ENCODE measurements at places on chromosomes 3 and 15.

DNA sequence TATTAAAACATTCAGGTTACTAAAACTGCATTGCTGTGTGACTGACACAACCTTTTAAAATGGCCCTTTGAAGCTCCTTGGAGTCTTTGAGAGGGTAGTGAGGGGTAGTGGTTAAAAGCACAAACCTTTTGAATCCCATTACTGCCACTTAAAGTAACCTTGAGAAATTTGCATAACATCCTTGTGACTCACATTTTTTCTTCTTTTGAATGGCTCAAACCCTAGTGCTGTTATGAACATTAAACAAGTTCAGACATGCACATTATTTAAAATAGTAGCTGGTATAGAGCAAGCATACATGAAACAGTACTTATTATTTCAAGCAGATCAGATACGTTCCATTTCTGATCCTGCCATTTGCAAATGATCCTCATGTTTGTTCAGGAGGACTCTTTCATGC is 3.7 kb upstream of the CLDN1 start:
- no peak for DNase-seq

DNA sequence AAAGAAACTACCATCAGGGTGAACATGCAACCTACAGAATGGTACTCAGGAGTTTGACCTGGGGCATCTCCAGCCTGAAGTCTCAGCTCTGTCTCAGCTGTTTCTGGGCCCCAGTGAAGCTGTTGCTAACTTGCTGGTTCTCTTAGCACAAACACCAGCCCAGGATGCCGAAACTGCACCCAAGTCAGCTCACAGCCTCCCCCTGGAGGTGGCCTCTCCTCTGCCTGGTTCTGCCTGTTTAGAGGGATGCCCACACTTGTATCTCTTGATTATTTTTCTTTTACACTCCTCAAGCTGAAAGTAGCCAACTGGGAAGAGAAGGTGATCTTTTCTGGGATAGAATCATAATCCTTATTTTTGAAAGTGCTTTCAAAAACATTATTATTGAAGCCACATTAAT is 289.0 kb upstream of the RASGRP1 start:
- DNase-seq, result no peak

- DNase-seq, result no peak
These were observed 31.7 kb downstream of the SLC6A6 start for GRCh38 chr3:14434126-14434497.

GRCh38 chr3:64940596-64941348 is 253.0 kb upstream of the ADAMTS9 start:
- DNase-seq, result no peak

DNA sequence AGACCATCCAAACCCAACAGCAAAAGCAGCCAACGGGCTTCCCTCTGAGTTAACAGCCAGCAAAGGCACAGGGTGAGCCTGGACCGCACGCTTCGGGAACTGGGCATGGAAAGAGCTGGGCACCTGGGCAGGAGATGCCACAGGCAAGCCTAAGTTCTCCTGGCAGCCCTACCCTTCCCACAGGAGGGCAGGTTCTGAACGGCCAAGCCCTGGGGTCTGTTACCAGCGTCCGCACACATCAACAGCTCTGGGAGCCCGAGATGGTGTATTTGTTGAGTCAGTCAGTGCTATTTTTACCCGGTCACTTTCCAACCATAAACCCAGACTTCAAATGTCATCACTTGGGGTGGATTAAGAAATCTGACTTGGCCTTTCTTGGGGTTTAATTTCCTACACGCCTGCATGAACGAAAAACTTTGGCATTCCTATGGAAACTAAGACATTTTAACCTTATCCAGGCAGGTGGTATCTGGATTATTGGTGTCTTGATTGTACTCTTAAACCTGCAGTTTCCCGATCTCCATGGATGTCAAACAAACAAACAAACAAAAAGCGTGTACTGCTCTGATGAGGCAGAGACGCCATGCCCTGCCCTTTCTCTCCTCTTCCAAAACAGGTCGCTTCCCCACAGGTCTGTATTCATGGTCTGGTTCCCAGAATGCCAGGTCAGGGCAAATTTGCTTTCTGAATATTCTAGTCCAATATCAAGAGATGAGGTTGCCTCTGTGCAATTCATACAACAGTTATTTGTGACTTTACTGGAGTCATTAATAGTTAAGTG is 99.7 kb downstream of the XXYLT1 start:
- DNase-seq, result no peak

- no peak for DNase-seq
These were observed 68.8 kb downstream of the DNAJC13 start for GRCh38 chr3:132486099-132486498.

GRCh38 chr3:128523591-128523990 is 30.6 kb upstream of the GATA2 start:
- no peak for DNase-seq

- DNase-seq, result no peak
These were observed 87.8 kb downstream of the COL6A6 start for GRCh38 chr3:130604806-130605205.

DNA sequence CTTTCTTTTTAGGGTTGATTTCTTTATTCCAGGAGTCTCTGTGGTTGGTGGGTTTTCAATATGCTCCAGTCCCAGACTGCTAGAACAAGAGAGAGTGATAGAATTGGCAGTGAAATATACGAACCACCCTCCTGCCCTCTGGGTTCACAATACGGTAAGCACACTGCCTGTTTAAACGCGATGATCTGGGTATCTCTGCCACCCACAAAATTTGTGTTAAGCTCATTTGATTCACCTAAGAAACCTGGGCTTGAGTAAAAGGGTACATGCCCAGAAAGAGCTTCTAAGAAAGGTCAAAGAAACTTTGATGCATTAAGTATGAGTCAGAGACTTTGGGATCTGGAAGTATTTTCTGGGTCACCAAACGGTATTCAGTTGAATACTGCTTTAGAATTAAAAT is 29.8 kb downstream of the OXNAD1 start:
- no peak for DNase-seq

DNA sequence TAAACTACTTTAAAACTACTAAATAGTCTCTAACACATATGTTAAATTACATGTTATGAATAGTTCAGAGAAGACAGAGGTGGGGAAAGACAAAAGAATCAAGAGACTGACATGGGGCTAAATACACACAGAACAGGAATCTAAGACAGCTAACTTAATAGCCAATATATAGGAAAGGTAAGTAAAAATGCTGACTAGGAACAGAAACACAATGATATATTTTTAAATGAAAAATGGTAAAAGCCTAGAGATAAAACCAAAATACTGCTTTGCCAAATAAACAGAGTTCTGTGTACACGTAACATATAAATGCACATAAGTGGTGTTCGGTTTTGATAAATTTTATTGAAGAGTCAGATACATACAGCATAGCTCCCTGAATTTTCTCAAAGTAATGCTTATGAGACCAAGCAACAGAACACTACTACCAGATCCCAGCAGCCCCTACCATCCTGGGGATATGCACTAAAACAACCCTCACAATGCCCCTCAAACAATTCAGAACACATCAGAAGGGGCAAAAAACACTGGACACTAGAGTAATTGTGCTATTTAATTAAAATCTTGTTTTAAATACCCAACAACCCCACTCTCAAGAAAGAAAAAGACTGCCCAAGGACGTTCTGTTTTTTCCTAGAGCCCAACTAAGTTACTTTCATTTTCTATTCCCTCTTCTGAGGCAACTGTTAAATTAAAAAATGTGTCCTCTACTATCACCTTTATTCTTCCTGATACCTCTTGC is 121.1 kb downstream of the ADAM10 start:
- no peak for DNase-seq

GRCh38 chr3:183536238-183536880 is 19.1 kb downstream of the KLHL6 start:
- DNase-seq, result no peak

GRCh38 chr3:169694117-169694516 is 30.6 kb upstream of the MECOM start:
- DNase-seq, result no peak

DNA sequence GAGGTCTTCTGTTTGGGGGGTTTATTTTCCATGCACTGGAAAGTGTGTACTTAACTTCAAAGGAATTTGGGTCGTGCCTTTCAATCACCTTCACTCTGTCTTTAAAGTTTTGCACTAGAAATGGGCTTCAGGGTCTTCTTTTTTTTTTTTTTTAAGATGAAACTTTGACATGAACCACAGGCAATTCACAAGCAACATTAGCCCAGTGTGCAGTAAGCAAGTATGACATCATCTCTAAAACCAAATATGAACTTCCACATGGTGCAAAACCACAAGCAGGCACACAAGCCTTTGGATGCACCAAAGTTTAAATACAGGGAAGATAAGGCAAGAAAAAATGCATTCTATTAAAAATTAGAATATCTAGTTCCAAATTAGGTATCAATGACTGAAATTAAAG is 381.9 kb downstream of the ERC2 start:
- no peak for DNase-seq

DNA sequence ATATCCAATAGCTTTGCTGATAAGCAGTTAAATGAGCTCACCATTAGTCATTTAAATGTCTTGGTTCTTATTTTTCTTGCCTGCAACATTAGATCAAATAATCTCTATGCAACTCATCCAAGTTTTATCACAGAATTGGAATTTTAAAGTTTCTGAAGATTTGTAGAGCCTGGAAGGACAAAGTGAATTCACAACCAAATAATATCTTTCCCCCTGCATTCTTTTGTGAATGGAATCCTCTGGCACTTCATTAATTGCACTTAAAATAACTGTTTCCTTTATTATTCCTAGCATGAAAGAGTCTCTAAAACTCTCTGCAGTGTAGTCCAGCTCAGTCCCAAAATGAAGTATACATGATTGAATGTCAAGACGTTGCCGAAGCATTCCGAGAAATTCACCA is 345.6 kb upstream of the TGFBR2 start:
- no peak for DNase-seq

- DNase-seq, result no peak
These were observed 22.7 kb upstream of the DOCK3 start for GRCh38 chr3:50651920-50652529.

DNA sequence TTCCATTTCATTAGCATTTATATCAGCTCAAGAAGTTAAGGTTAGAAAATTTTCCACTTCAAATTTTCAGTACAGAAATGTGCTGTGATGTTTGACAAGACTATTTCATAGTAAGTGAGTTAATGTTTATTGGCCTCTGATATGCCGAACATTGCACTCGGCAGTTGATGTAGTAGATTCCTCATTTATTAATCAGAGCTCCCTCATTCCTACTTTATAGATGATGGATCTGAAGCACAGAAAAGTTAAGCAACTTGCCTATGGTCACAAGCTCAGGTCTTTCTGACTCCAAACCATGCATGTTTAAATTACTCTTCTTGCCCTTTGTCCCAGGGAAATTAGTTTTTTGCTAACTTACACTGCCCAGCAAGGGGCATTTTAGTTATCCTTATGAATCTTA is 92.0 kb downstream of the ATG7 start:
- DNase-seq, result no peak
